ENCODE measurements at places on chromosomes 6 and 20. TPM values are rescaled to one million over a fixed set of nuclear protein-coding genes. Genes with fewer than 3 reads are reported as not detected.
A peak's percentile ranks its signal among the peaks of the same experiment; 100 is the strongest.

Gene BTN1A1
- under 0.01 TPM for total RNA-seq

Gene SLC23A2
- total RNA-seq = 17.7 TPM

Gene RBL1
- total RNA-seq = 8.8 TPM

Gene LAMA4
- 260 TPM for total RNA-seq

Gene IPCEF1
- total RNA-seq = 0.88 TPM

Gene PACSIN1
- not detected for total RNA-seq

Gene IL17A
- total RNA-seq = not detected

Gene ZSCAN23
- 7.4 TPM for total RNA-seq

Gene MYL9
- 141 TPM for total RNA-seq

Gene SAMD3
- 3.5 TPM for total RNA-seq

- no peaks in the 10 kb centered on the region for H3K4me1 ChIP-seq
- H3K27ac ChIP-seq = no peak overlapping the region
- H3K27me3 ChIP-seq = no peaks in the 10 kb centered on the region
These were observed 164.8 kb downstream of the TFAP2C start for GRCh38 chr20:56793916-56794315.

DNA sequence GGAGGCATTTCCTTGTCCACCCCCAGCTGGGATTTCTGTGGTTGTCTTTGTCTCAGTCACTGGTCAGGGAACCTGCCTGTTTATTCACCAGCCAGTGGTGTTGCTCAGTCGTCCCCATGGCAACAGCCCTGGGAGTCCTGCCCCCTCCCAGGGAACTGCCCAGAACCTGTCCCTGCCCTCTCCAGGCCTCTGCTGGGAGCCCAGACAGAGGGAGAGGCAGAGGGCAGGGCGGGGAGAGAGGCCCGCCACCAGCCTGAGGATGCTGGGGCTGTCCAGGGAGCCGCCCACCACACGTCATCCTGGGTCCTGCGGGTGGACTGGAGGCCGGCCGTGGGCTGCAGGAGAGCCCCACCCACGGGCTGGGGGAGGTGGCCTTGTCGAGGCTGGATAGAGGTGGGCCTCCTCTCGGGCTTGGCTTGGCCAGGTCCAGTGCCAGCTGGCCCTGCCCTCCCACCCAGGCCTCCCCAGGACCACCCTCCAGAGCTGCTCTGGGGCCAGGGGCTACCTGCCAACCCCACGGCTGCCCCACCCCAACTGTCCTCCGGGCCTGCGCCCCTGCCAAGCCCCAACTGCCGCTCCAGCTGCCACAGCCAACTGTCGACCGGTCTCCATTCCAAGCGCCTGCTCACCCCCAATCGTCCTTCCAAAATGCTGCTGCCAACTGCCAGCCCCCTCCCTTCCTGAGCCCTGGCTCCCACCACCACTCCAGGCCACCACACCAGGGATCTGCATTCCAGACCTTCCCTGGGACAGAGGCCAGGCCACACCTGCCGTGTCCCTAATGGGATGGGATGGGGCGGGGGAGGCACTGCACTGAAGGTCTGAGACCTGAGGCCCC is 4.2 kb upstream of the ZBTB46 start:
- H3K27me3 ChIP-seq = peaks cover 3% of the 10 kb centered on the region
- DNase-seq = peak; percentile 100
- H3K36me3 ChIP-seq = no peaks in the 10 kb centered on the region
- no peak overlapping the region for H3K4me3 ChIP-seq

GRCh38 chr20:64139199-64140060 is 24.8 kb upstream of the MYT1 start:
- H3K4me1 ChIP-seq = no peaks in the 10 kb centered on the region
- no peaks in the 10 kb centered on the region for H3K36me3 ChIP-seq
- no peak for DNase-seq

- no peak overlapping the region for H3K4me3 ChIP-seq
- no peak for DNase-seq
These were observed 17.3 kb downstream of the VSTM2L start for GRCh38 chr20:37920270-37920669.

GRCh38 chr6:218153-219018 is 73.9 kb upstream of the DUSP22 start:
- DNase-seq = peak; percentile 27
- peaks cover 38% of the 10 kb centered on the region for H3K4me1 ChIP-seq
- H3K36me3 ChIP-seq = no peaks in the 10 kb centered on the region
- no peak overlapping the region for H3K27ac ChIP-seq

- H3K4me1 ChIP-seq = no peaks in the 10 kb centered on the region
- DNase-seq = peak; percentile 38
- H3K4me3 ChIP-seq = no peak overlapping the region
- peaks cover 5% of the 10 kb centered on the region for H3K27me3 ChIP-seq
These were observed 73.2 kb upstream of the BHLHE23 start for GRCh38 chr20:63079971-63080370.

- H3K27me3 ChIP-seq = no peaks in the 10 kb centered on the region
- no peak overlapping the region for H3K4me3 ChIP-seq
These were observed 813.7 kb downstream of the KIF16B start for GRCh38 chr20:15759594-15759993.

GRCh38 chr6:155259204-155259603 is 4.6 kb upstream of the CLDN20 start:
- H3K27me3 ChIP-seq = no peaks in the 10 kb centered on the region
- DNase-seq = no peak
- peaks cover 52% of the 10 kb centered on the region for H3K36me3 ChIP-seq
- peaks cover 8% of the 10 kb centered on the region for H3K4me1 ChIP-seq
- no peak overlapping the region for H3K4me3 ChIP-seq

GRCh38 chr6:66896415-66896814 is 1189.4 kb upstream of the EYS start:
- H3K27ac ChIP-seq = no peak overlapping the region
- H3K4me3 ChIP-seq = no peak overlapping the region
- DNase-seq = no peak
- no peaks in the 10 kb centered on the region for H3K4me1 ChIP-seq
- H3K36me3 ChIP-seq = no peaks in the 10 kb centered on the region
- no peaks in the 10 kb centered on the region for H3K27me3 ChIP-seq

- no peak for DNase-seq
- peaks cover 13% of the 10 kb centered on the region for H3K27me3 ChIP-seq
- peak overlapping the region; percentile 49 for H3K4me3 ChIP-seq
These were observed 79.0 kb upstream of the SPACA1 start for GRCh38 chr6:87968435-87969278.

GRCh38 chr20:59824711-59825562 is 108.5 kb downstream of the SYCP2 start:
- no peaks in the 10 kb centered on the region for H3K4me1 ChIP-seq
- H3K36me3 ChIP-seq = no peaks in the 10 kb centered on the region
- no peak overlapping the region for H3K4me3 ChIP-seq
- peak; percentile 71 for DNase-seq
- no peaks in the 10 kb centered on the region for H3K27me3 ChIP-seq

DNA sequence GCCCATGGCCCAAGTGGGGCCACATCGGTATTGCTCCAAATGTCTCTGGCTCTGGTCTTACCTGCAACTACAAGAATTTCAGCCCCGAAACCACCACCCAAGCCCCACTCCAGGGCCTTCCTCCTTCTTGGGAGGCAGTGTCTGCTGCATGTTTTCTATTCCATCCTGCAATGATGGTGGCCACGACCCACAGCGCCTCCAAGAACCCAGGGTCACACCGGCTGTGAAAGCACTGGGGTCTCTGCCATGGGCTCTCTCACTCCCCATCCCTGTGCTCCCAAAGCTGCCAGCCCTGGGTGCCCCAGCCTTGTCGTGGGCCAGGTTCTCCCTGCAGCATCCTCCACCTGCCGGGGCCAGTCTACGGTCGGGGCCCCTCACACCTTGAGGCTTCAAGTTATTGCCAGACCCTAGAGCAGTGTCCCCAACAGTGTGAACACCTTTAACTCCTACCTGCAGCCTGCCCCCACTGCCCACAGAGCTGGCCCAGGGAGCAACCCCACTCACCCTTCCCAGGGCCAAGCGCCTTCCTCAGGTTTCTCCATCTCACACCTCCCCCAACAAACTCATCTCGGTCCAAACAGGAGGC is 115.4 kb downstream of the JPH2 start:
- peaks cover 22% of the 10 kb centered on the region for H3K27me3 ChIP-seq
- H3K36me3 ChIP-seq = no peaks in the 10 kb centered on the region
- DNase-seq = no peak
- H3K27ac ChIP-seq = no peak overlapping the region

DNA sequence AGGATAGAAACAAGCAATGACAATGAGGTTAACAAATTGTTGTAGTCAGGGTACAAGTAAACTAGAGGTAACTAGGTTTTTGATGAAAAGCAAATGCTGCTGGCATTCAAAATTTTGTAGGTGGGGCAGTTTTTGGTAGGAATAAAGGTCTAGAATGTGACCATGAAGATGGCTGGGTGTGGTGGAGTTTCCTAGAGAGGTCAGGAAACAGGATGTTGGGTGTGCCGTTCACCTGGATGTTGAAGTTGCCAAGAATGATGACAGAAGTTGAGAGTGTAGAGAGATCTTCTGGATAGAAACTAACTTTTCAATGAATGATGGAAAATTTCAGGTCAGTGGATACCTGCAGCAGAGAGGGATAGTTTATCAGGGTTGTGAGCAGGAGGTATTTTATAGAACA is 22.7 kb downstream of the MAPK14 start:
- no peak overlapping the region for H3K4me3 ChIP-seq
- H3K27ac ChIP-seq = no peak overlapping the region
- DNase-seq = no peak

GRCh38 chr6:76043690-76044089 is 28.8 kb downstream of the IMPG1 start:
- no peak overlapping the region for H3K27ac ChIP-seq
- H3K36me3 ChIP-seq = no peaks in the 10 kb centered on the region
- no peaks in the 10 kb centered on the region for H3K27me3 ChIP-seq
- H3K4me3 ChIP-seq = no peak overlapping the region
- no peak for DNase-seq
- no peaks in the 10 kb centered on the region for H3K4me1 ChIP-seq

- peak overlapping the region; percentile 28 for H3K27ac ChIP-seq
- no peaks in the 10 kb centered on the region for H3K36me3 ChIP-seq
- no peak overlapping the region for H3K4me3 ChIP-seq
- H3K4me1 ChIP-seq = peaks cover 16% of the 10 kb centered on the region
- H3K27me3 ChIP-seq = no peaks in the 10 kb centered on the region
These were observed 130.7 kb downstream of the ALDH8A1 start for GRCh38 chr6:134819236-134819635.

DNA sequence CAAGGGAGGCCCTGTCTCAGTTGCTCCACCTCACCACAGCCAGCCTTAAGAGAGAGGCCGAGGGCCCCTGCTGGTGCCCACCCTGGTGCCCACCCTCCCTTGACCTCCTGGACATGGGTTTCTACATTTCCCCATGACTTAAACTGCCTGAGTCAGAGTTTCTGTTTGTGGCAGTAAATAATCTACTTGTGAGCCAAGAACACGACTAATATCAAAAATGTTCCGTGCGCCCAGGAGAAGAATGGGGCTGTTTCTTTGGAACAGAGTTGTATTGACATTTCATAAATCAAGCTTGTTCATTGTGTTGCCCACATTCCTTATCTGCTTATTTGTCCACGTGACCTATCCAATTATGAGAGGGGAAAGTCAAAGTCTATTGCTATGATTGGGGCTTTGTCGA is 143.5 kb downstream of the ANKRD60 start:
- H3K27ac ChIP-seq = no peak overlapping the region
- peaks cover 3% of the 10 kb centered on the region for H3K4me1 ChIP-seq
- H3K27me3 ChIP-seq = no peaks in the 10 kb centered on the region
- DNase-seq = no peak

DNA sequence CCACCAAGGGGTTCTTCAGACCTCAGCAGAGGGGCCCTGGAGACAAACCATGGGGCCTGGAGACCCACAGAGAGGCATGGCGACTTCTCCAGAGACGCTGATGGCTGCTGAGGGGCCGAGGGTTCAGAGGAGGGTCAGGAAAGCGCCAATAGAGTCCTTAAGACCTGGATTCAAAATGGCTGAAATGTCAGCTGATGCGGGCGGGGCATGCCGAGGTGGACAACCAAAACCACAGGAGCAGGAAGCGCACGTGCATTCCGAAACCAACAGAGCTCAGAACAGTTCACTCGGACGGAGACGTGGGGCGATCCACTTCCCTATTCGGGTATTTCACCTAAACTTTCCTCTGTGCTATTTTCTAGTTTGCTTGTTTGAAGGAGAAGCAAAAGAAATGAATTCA is 99.9 kb upstream of the RIN2 start:
- no peak for DNase-seq
- peaks cover 33% of the 10 kb centered on the region for H3K27me3 ChIP-seq
- no peaks in the 10 kb centered on the region for H3K4me1 ChIP-seq
- no peak overlapping the region for H3K27ac ChIP-seq
- no peaks in the 10 kb centered on the region for H3K36me3 ChIP-seq

GRCh38 chr6:135182071-135183001 is 1.2 kb downstream of the MYB start:
- H3K4me1 ChIP-seq = peaks cover 29% of the 10 kb centered on the region
- H3K27me3 ChIP-seq = peaks cover 10% of the 10 kb centered on the region
- peak overlapping the region; percentile 75 for H3K4me3 ChIP-seq

- no peaks in the 10 kb centered on the region for H3K36me3 ChIP-seq
- no peaks in the 10 kb centered on the region for H3K27me3 ChIP-seq
- no peak for DNase-seq
- H3K4me1 ChIP-seq = peaks cover 28% of the 10 kb centered on the region
- no peak overlapping the region for H3K4me3 ChIP-seq
- no peak overlapping the region for H3K27ac ChIP-seq
These were observed 71.7 kb downstream of the ADGRG6 start for GRCh38 chr6:142373268-142374090.

- no peak overlapping the region for H3K4me3 ChIP-seq
- H3K36me3 ChIP-seq = no peaks in the 10 kb centered on the region
- no peak overlapping the region for H3K27ac ChIP-seq
- no peaks in the 10 kb centered on the region for H3K27me3 ChIP-seq
- H3K4me1 ChIP-seq = no peaks in the 10 kb centered on the region
These were observed 238.6 kb downstream of the LRFN2 start for GRCh38 chr6:40348591-40348990.

DNA sequence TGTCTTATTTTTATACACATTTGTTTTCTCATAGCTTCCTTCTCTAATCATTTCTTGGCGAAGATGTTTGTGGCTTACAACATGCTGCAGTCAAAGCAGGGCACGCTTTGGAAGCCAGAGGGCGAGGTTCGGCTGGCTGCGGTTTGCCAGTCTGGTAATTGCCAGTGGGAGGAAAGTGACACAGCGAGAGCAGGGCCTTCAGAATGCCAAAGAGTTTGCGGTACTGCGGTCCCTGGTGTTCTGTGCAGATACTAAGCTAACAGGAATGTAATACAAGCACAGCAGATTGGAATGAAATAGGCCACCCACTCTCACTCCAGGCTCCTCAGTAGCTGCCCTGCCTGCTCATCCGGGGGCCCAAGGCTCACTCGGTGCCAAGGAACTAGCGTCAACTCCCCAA is 58.7 kb upstream of the TGM3 start:
- no peaks in the 10 kb centered on the region for H3K27me3 ChIP-seq
- H3K36me3 ChIP-seq = no peaks in the 10 kb centered on the region
- peak overlapping the region; percentile 88 for H3K27ac ChIP-seq
- peak; percentile 96 for DNase-seq
- H3K4me3 ChIP-seq = no peak overlapping the region
- peaks cover 14% of the 10 kb centered on the region for H3K4me1 ChIP-seq

DNA sequence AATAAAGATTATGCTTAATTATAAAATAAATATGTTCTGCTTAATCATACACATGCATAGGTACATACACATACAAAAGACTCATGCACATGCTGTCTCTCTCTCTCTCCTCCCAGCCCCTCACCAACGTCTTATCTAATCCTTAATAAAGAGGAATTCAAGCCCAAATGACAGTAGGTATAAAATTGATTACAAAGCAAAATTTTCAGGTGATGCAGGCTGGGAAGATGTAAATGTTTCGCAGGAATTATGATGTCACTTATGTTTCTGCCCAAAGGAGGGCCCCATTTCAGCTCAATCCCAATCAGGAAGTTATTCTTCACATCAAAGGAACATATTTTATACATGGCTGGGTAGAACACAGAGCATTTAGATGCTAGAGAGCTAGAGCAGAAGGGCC is 284.6 kb upstream of the ID4 start:
- H3K4me3 ChIP-seq = no peak overlapping the region
- no peaks in the 10 kb centered on the region for H3K4me1 ChIP-seq
- H3K27ac ChIP-seq = no peak overlapping the region

Measured in osteoblast (primary cell).